Upper lobe of right lung (tissue), 1 donor: ENCODE measurements at places on chromosomes 3 and 15. TPM values are rescaled to one million over a fixed set of nuclear protein-coding genes. Genes with fewer than 3 reads are reported as not detected.

Gene KCNH8
- 0.41 TPM for total RNA-seq

Gene PIK3R4
- 32.2 TPM for total RNA-seq

Gene ATP13A5
- 2.0 TPM for total RNA-seq

Gene LDHAL6B
- not detected for total RNA-seq

Gene SNTN
- total RNA-seq: not detected

Gene WWTR1
- total RNA-seq: 87.7 TPM

Gene SLC38A3
- not detected for total RNA-seq

Gene POPDC2
- total RNA-seq: 2.7 TPM

Gene PROK2
- total RNA-seq: 4.1 TPM

Gene SH2D7
- not detected for total RNA-seq

Gene HCN4
- total RNA-seq: 0.06 TPM

Gene ST8SIA2
- total RNA-seq: not detected

Gene GOLGA8K
- total RNA-seq: 2.1 TPM

Gene TRAIP
- total RNA-seq: 1.5 TPM

Gene CIB2
- total RNA-seq: 1.9 TPM

Gene CPEB1
- 2.5 TPM for total RNA-seq

Gene ZNF148
- total RNA-seq: 47.5 TPM

Gene CSTA
- total RNA-seq: 22.3 TPM

Gene VWA5B2
- total RNA-seq: not detected

Gene FAM3D
- total RNA-seq: 4.0 TPM

Gene CCR3
- total RNA-seq: 0.43 TPM

Gene VIPR1
- total RNA-seq: 184 TPM

Gene SERPINI2
- not detected for total RNA-seq

Gene GOLGA8B
- 56.0 TPM for total RNA-seq

Gene CA12
- 6.7 TPM for total RNA-seq

Gene EFL1
- 13.8 TPM for total RNA-seq

Gene RARRES1
- total RNA-seq: 41.5 TPM

Gene COLQ
- total RNA-seq: 1.1 TPM

Gene AAGAB
- total RNA-seq: 26.6 TPM

Gene LMAN1L
- total RNA-seq: not detected
